ENCODE measurements at places on chromosomes 3 and 15.

DNA sequence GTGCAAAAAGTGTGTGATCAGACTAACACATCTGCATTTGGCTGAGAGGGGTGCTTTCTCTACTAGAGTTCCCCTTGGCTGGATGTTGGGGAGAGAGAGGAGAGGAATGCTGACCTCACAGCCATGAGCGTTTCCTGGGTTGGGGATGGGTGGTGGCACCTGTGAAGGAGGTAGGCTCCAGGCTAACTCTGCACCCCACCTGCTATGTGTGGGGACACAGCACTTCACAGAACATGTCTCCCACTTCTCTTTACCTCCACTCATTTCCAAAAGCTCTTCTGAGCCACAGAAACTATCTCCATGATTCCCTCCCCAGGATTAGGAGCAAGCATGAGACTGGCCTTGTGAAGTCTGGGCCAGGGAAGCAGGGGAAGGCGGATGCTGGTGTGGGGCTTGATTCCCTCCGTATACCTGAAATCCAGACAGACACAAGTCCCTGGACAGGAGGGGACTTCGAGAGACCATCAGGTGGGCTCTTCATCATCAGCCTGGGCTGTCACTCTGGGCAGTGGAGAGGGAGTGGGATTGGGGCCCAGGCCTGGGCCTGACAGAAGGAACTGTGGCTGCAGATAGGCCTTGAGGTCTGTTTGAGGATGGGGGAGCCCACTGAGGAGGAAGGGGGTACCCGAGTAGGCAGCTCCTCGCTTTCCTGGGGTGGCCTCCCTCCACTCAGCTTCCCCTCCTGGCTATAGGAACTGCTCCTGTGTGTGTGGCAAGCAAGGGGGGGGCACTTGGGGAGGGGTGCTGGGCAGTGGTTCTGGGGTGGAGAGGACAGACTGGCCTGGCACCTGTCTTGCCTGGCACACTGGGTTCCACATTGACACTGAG lies 40.7 kb downstream of the FEM1B start:
- DNase-seq, result no peak

DNA sequence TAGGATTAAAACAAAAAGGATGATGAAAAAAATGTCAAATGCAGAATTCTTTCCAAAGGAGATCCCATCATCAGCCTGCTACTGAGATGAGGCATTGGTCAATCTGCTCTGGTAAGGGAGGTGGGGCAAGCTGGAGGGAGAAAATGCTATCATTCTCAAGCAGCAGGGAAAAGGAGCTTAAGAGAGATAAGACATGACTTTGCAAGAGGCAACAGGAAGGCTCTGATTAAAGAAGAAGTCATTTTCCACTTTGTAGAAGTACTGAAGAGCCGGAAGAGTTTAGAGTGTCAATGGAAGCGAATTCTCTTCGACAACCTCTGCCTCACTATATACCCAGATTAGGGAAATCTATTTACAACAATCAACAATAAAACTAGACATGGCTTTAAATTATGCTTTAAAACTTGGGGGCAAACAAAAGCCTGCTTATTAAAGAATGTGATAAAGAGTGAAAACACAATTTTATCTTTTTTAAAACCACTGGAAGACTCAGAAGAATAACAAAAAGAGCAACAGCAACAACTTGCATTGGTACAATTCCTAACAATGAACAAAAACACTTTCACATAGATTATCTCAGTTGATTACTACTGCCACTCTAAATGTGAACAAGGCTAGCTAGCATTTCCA lies 81.8 kb upstream of the NANOGP8 start:
- peak; percentile 10 for DNase-seq

- DNase-seq, result no peak
Measured at GRCh38 chr3:189262746-189263145, 91.0 kb downstream of the TPRG1 start.

- no peak for DNase-seq
Measured at GRCh38 chr3:132261506-132261905, 55.7 kb upstream of the ACP3 start.

GRCh38 chr3:109195815-109196214 lies 59.3 kb downstream of the C3orf85 start:
- no peak for DNase-seq
